ENCODE measurements at places on chromosomes 5 and 9.

- DNase-seq, result peak; percentile 90
Measured at GRCh38 chr5:130868186-130868840, 296.7 kb downstream of the HINT1 start.

DNA sequence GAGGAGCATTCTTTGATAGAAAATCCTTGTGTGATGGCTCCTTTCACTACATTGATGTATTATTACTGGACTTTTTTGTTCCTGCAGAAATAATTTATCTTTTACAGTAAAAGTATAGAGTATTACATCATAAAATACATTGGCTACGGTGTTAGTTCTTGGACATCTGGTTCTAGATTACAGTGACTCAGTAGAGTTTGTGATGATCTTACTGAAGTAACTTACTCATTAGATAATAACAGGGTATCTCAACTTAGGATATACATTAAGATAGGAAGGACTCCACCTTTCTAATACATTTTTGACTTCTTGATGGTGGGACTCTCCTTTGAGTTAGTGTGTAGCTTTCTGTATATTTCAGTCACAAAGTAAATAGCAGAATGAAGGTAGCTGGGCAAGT is 59.1 kb downstream of the ZNF462 start:
- no peak for DNase-seq

DNA sequence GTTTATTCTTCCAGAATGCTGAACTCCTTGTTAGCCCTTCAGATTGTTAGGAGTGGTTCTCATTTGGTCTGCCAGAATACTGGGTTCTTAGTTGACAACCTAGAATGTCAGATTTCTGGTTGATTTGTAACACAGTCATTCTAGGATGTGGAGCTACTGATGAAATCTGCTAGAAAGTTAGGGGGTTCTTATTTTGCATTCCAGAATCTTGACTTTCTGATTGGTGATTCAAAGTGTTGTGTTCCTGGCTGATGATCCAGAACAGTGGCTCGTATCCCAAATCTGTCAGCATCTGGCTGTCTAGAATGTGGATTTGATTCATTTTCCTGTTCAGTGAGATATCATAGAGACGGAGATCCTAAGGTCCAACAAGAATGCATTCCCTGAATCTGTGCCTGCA is 21.9 kb downstream of the PTGS1 start:
- DNase-seq, result no peak

- DNase-seq, result peak; percentile 71
Measured at GRCh38 chr9:86716326-86716922, 230.9 kb downstream of the GAS1 start.

DNA sequence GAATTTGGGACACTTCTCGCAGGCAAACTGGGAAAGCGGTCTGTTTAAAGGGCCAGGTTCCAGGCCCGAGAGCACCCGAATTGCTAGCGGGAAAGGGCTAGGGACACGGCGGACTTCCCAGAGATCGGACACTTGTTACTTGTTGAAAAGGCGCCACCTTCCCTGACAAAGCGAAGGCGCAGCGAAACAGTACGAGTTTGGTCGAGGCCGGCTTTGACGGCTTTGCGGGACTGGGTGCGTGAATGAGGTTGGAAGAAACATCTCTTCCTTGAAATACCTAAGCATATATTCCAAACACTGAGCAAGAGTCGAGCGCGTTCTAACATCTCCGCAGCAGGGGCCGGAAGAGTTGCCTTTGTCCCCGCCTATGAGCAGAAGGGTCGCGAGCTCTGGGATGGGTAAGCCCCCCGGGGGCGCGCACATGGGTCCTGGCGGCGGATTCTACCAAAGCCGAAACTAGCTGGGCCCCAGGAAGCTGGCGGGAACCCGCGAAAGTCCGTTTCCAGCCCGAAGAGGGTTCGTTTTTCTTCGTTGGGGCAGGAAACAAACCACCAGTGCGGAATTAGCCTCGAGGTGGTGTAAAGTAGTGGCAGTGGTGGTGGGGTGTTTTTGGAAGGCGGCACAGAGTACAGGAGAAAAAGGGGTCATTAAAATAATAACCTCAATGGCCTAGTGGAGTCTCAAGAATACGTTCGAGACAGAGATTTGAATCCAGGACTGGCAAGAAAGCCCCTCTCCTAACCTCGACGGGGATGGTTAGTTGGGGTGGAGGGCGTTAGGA is 1.5 kb downstream of the GDNF start:
- DNase-seq, result peak; percentile 59

- DNase-seq, result no peak
Measured at GRCh38 chr5:75243510-75243909, 6.8 kb upstream of the ANKRD31 start.

- no peak for DNase-seq
Measured at GRCh38 chr5:179397516-179397915, 52.3 kb upstream of the ADAMTS2 start.

- no peak for DNase-seq
Measured at GRCh38 chr5:51882647-51883046, 499.4 kb downstream of the ISL1 start.

DNA sequence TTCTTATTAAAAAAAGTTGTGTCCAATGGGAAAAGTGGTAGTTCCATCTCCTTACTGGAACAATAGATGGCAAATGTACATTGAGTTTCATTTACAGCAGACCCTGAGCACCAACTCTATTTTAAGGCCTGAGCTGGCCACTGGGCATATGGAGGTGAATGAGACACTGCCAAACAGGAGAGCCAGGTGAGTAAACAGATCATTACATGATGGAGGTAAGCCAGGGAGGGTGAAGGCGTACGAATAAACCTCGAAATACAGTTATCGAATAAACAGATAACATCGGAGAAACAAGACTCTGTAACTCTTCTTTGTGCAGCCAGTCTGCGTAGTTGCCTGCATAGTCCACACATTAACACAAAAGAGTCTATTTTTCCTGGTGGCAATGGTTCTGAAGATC is 446.4 kb upstream of the KLF4 start:
- no peak for DNase-seq

DNA sequence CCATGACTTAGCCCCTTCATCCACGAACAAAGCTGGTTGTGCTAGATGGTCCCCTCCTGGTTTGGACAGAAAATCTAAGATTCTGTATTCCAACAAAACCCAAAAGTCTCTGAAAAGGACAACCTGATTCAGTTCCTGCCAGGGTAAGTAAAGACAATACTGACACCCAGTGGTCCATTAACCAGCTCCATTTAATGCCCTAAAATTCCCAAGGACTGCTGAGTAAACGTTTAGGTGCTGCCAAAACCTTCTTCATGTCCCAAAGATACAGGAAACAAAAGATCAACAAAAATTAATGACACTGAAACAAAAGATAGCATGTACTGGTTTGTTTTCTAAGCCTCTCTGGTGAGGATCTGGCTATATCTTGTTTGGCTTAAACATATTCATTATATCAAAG is 25.3 kb upstream of the PPP1R2B start:
- DNase-seq, result peak; percentile 89

DNA sequence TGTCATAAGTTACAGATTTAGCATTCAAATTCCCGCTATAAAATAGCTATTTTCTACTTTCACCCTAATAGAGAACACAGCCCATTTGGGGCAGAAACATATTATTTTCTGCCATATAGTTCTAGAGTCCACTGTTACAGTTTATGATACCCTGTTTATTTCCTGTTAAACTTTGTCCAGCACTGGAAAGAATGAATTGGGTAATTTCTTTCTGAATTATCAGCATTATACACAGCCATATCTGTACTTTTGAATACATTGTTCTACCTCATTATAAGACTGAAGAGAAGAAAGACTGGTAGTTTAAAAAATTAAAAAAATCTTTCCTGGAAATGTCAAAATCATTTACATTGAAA is 332.1 kb downstream of the DIRAS2 start:
- no peak for DNase-seq

GRCh38 chr9:87595610-87596009 is 97.9 kb downstream of the DAPK1 start:
- DNase-seq, result peak; percentile 81

- no peak for DNase-seq
Measured at GRCh38 chr5:50846261-50846660, 179.8 kb downstream of the PARP8 start.

DNA sequence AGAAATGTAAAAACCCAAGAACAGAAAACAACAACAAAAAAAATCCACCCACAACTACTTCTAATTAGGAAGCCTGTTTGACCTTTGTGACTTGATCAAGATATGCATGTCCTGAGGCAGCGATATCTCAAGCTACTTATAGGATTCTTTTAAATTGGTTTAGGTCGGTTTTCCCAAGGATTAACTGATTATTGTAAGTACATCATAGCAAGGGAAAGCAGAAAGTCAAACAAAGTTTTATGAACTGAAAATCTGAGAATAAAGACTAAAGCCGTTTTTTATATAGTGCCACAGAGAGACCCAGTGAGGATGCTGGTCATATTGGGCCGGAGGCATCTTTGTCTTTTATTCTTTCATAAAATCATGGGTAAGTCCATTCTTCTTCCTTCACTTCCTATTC is 72.0 kb downstream of the CD180 start:
- DNase-seq, result no peak

GRCh38 chr9:79705704-79706103 is 133.9 kb downstream of the TLE4 start:
- no peak for DNase-seq

DNA sequence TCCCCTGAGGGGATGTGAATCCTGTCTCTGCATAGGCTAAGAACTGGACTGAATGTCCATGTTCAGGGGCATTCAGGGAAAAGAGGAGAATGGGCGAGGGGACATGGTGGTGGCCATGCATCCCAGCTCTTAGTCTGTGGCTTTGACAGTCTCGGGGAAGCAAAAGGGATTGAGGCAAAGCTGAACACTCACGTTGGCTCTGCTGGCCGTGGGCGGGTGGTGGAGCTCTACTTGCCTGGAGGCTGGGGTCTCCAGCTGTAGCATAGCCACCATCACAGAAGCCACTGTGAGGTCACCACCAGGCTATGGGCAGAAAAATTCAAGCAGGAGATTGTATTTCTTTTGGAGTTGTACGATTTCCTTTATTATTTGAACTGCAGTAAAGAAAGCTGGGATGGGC is 4.1 kb downstream of the GARIN3 start:
- DNase-seq, result no peak

DNA sequence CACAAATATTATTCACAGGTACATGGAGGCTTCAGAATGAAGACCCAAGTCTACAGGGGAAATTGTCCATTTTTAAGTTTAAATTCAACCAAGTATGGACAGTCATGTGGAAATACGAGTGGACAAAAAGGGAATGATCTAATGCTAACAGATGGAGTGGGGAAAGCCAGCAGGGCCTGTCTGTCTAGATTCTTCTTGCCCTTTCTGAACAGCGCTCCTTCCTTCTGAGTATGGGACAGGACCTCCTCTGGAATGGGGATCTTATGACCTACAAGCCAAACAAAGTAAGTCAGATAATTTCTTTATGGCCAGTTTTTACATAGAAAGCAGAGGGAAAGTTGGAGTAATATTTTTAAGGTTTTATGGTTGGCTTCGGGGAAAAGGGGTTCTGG is 119.8 kb upstream of the NEK6 start:
- DNase-seq, result no peak

- no peak for DNase-seq
Measured at GRCh38 chr9:77561331-77562018, 86.6 kb downstream of the GNA14 start.

GRCh38 chr9:136046554-136046920 is 48.6 kb downstream of the NACC2 start:
- DNase-seq, result no peak

DNA sequence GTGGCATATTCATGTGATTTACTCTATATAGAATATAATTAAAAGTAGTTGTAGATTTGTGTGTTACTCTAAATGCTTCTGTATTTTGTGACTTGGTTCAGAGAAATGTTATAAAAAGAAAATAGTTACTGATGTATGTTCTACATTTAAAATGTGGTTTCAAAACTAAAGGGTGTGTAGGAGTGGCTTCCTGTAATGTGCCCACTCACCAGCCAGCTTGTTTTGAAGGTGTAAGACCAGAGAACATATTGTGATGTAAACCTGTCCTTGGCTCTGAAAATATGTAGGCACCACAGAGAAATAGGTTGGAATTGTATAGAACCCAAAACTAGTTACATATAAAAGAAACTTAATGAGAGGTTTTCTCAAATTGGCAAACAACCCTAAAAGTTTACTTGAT is 51.2 kb upstream of the ARRDC3 start:
- no peak for DNase-seq

GRCh38 chr5:61933787-61934626 is 372.0 kb upstream of the KIF2A start:
- DNase-seq, result peak; percentile 41

DNA sequence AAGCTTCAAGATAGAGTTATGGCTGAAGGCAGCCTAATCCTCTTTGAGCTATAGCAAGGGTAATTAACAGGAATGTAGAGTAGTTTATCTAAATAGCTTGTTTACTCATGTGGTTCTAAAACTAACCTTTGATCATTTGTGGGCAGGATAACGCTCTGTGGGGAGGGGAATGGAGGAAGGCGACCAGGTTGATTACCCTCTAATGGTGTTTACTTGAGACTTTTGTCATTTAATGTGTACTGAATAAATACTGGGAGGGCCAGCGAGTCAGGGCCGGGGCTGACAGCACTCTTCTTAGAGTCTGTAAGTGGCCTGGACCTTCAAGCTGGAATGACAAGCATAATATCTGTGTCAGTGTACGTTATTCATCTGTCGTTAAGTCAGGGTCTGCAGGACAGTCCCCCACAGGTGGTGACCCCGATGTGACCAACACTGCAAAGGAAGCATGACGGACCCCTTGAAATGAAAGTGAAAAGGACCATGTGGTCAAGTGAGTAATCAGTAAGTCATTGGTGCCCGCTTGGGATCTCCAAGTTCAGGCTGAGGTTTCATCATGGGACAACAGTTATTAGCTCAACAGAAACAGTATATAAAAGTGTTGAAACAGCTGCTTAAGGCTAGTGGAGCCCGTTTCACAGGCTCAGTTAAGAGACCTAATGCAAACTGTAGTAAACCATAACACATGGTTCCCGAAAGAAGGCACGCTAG is 162.6 kb downstream of the CPLANE1 start:
- no peak for DNase-seq

DNA sequence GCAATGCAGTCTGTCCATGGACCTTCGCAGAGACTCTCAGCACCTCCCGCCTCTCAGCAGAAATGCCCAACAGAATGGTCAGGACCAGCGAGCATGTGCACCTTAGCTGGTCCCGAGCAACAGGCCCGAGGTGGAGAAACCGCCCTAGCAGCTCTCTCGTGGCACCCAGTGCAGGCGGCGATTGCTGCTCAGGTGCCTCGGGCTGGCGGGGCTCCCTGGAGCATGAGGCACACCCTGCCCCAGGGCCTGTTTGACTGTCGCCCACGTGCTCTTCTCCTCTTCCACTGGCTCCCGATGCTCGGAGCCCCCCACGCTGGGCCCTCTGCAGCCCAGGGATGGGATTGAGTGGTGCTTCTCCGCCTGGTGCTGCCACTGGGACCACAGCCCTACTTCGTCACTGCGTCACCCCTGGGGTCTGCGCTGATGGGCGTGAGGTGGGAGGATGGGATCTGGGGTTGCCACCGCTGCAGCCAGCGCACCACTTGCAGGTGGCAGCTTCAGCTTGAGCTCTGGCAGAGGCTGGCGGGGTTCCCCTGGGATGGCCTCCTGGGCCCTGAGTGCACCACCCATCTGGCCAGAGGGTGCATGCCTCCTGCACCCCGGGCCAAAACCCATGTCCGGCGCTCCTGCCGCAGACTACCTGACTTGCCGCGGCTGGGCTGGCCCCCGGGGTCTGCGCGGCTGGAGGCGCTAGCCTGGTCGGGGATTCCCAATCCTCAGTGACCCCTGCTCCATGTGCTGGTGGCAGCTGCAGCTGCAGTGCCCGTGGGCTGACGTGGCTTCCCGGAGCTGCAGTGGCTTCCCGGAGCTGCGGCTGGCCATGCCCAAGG is 244.2 kb downstream of the FOXD4L6 start:
- no peak for DNase-seq

- DNase-seq, result no peak
Measured at GRCh38 chr9:91935066-91935749, 14.8 kb downstream of the ROR2 start.

Measured in muscle of leg (tissue), 16 donors.